ENCODE measurements at places on chromosomes 13 and 19. TPM values are rescaled to one million over a fixed set of nuclear protein-coding genes. Genes with fewer than 3 reads are reported as not detected.

The TMIGD2 gene
- polyA plus RNA-seq, result 107 TPM

The CPAMD8 gene
- 0.66 TPM for polyA plus RNA-seq

The MEIS3 gene
- not detected for polyA plus RNA-seq

- no peak for DNase-seq
These were observed 31.6 kb upstream of the KATNAL1 start for GRCh38 chr13:30338952-30339351.

- no peak for DNase-seq
These were observed at the start of gene MISP3 for GRCh38 chr19:14072535-14073260. MISP3 (plus strand) TSS chr19:14072786; CDS start chr19:14073310, 524 bp downstream.

GRCh38 chr13:94579063-94579462, 16.9 kb downstream of the TGDS start:
- DNase-seq, result no peak

DNA sequence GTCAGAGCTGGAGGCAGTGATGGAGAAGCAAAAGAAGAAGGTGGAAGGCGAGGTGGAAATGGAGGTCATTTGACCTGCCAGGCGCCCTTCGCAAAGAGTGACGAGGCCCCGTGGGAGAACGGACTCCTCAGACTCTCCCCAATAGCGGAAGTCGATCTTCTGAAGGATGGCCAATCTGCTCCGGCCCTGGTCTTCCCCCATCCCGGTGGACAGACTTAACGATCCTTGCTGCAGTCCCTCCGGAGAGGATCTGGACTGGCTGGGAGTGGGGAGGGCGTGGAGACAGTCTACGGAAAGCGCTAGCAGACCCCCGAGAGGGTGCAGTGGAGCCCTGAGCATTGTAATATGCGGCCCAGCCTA, 11.9 kb downstream of the EPS8L1 start:
- no peak for DNase-seq

DNA sequence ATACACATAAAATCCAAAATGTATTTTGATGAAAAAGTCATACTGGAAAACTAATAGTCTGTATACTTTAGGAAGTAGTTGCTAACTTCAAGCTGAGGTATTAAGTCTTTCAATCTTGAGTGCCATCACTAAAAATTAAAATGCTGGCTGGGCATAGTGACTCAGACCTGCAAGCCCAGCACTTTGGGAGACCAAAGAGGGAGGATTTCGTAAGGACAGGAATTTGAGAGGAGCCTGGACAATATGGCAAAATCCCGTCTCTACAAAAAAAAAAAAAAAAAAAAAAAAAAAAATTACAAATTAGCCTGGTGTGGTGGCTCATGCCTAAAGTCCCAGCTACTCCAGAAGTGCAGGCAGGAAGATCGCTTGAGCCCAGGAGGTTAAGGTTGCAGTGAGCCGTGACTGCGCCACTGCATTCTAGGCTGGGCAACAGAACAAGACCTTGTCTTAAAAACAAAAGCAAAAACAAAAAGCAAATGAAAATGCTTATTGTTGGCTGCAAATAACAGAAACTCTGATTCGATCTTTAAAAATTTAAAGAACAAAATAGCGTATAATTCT, 1994.2 kb upstream of the PCDH20 start:
- DNase-seq, result no peak

All from naive thymus-derived CD4-positive, alpha-beta T cell (primary cell).